Cortex of kidney (tissue), 1 donor: ENCODE measurements at places on chromosomes 12 and 14.

DNA sequence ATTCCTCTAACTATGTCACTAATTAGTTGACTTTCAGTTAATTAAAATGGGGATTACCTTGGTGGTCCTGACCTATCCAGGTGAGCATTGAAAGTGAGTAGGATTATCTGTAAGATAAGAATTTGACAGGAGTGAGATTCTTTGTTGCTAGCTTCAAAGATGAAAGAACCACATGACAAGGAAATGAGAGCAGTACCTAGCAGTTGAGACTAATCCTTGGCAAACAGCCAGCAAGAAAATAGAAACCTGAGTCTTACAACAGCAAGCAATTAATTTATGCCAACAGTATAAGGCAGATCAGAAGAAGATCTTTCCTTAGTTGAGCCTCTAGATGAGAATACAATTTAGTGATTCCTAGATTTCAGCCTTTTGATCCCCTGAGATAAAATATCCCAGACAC lies 1058.4 kb downstream of the LRFN5 start:
- DNase-seq: no peak

DNA sequence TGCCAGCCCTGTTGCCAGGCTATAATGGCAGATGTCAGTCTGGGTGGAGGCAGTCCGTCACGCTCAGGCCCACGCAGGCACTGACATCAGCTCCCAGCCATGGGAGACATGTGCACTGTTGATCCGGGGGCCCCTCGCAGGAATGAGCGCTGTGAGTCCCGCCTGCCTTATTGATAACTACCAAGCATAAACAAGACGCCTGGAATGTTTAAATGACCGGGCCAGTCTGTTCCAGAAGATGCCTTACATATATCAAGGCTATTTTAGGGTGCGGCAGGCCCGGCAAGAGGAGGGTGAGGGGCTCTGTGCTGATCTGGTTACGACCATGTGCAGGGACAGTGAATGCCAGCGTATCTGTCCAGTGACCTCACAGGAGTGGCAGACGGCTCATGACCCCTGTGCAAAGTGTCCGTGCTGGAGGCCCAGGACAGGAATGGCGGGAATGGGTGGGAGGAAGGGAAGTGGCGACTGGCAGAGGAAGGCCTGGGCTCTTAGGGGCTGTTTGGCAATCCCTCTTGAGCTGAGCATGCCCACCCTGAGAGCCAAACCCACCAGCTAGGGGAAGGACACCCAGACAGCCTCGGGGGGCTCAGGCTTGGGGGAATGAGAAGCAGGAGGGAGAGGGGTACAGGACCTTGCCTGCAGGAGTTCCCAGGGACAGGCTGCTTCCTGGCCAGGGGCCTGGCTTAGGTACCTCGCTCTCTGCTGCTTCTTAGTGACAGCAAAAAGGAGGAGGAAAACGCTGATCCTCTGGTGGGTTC lies 49.3 kb downstream of the DLK1 start:
- DNase-seq: no peak

GRCh38 chr12:108914121-108914531 lies 34.2 kb downstream of the DAO start:
- no peak for DNase-seq

DNA sequence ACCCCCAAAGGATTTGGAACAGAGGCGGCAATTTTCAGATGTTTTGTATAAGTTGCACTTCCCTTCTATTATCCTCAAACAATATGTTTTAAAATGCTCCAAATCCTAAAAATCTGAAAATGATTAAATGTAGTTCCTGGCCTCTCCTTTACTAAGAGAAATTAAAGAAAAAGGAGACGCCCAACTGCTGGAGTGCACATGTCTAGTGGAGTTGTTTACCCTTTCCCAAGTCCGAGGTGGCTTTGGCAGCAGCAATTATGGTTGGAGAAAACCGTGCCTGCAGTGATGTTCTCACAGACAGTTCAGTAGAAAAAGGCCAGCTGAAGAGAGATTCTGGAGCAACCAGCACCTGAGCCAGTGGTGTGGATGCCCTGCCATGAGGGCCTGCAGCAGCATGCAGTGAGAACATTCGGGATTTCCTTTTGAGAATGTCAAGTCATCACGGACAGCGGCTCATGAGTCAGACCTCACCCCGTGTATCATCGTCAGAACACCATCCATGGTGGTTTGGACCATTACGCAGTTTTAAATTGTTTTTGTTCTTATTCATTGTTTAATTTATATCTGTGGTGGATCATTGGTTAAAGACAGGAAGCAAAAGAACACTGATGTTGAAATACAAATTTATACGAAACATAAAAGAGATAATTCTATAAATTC lies 179.0 kb upstream of the KRR1 start:
- DNase-seq: no peak

DNA sequence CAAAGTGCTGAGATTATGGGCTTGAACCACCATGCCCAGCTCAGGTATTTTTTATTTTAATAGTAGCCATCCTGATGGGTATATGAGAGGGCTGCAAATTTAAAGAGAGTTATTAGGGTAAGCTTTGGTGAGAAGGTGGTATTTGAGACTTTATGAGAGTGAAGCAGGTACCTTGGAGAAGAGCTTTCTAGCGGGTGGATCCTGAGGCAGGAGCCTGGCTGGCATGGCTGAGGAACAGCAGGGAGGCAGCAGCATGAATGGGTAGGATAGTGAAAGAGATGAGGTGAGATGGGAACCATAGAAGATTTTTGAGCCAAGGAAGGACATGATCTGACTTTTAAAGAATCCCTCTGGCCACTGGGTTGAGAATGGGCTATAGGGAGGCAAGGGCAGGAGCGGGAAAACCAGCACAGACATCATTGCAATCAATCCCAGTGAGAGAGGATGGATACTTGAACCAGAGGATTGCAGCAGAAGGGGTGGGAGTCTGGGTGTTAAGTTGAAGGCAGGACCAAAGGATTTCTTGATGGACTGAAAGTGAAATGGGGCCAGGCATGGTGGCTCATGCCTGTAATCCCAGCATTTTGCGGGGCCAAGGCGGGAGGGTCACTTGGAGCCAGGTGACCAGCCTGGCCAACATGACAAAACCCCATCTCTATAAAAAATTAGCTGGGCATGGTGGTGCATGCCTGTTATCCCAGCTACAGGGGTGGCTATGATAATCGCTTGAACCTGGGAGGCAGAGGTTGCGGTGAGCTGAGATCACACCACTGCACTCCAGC lies 5.7 kb downstream of the SVOP start:
- no peak for DNase-seq

GRCh38 chr12:124556896-124557501 lies 10.4 kb downstream of the NCOR2 start:
- no peak for DNase-seq
